ENCODE measurements at places on chromosomes 6 and 20.

DNA sequence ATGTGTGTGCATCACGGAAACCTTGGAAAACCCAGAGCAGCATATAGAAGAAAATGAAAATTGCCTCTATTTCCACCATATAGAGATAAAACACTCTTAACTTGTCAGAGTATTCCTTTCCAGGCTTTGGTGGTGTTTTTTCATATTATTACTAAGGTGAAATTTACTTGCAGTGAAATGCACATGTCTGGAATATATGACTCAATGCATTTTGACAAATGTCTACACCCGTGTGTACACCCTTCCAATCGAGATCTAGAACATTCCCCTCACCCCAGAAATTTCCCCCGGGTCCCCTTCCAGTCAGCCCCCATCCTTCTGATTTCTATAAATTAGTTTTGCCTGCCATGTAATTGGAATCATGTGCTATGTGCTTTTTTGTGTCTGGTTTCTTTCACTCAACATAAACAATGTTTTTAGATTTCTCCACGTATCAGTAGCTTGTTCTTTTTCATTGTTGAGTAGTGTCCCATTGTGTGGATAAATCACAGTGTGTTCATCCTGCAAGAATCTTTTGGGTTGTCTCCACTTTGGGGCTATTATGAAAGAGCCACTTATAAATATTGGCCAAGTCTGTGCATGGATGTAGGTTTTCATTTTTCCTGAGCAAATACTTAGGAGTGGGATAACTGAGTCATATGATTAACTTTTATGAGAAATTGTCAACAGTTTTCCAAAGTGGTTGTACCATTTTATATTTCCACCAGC lies 19.9 kb upstream of the PREX1 start:
- DNase-seq = no peak

DNA sequence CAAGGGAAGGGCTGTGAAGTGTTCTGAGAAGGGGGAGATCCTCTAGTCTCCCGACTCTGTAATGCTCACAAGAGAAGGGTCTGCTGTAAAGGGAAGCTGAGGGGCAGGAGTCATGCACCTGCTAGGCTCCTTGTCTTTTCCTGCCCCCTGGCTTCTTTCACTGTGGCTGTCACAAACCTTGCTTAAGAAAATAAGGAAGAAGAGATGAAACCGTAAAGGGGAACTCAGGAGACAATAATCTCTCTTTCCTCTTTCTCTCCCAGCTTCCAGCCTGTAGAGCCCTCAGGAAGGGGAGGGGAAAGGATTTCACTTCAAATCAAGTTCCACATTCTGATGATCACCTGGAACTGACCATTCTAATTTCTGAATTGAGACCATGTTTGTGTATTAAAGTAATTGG lies 26.3 kb downstream of the SLC13A3 start:
- DNase-seq = no peak

DNA sequence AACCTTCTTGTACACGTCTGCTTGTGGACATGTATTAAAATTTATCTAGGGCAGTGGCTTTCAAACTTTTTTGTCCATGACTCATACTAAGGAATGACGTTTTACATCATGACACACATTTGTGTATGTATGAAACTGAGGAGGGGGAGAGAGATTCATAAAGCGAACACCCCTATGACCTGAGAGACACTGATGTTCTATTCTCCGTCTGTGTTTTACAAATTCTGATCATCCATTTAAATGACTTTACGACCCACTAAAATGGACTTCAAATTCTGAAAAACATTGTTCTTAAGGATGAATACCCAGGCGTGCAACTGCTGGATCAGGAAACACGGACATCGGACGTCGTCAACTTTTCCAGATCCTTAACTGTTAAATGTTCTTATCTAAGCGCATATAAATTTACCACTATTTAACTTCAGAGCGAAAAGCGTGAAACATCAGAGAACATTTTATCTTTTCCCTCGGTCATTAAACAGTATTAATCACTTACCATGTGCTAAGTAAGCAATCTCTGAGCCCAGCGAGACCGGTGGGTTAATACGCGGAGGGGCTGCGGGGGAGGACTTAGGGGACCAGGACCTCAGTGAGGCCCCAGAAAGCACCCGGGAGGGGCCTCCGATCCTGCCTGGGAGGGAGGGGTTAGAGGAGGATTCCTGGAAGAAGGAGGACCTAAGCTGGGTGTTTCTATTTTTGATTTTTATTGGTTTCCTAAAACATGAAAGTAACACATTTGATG lies 1.2 kb downstream of the PLAGL1 start:
- DNase-seq = no peak

DNA sequence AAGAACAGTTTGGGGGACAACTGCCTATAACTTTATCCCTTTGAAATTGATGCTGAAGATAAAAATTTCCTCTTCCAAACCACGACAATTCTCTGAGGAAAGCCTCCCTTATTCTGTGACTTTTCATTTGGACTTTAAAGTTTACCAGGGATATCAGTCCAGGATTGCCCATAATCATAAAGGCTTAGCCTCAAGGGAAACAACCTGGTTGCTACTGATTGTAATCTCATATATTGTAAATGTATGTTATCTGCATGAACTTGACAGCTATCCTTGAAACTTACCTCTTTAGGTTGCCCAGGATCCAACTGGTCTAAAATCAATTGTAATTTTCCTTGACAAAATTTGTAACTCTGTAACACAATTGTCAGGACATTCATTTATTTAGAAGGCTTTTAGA lies 23.8 kb downstream of the TBC1D32 start:
- no peak for DNase-seq

DNA sequence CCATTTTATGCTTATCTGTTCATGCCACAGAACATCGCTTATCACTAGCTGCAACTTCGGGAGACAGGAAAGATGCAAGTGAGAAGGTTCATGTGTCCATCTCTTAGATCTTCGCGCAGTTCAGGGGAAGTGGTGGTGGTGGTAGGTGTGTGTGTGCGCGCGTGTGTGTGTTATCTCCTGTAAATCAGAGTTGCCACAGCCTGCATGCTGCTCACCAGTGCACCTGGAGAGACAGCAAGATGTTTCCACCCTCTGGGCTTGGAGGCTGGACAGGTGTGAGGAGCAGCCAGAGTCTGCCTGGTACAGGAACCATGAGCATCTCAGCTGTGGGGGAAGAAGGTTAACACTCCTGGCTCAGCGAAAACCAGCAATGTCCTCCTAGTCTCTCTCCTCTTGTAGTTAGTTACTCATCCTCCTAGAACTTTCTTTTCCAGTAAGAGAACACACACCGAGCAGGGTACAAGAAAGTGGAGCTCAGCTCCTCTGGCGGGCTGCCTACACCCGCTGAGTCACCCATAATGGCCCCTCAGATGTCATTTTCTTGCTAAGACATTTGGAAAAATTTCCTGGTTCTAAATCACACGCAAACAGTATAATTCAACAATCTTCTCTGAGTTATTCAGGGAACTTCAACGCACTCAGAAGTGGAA lies 5.1 kb upstream of the TUBB1 start:
- DNase-seq = no peak

DNA sequence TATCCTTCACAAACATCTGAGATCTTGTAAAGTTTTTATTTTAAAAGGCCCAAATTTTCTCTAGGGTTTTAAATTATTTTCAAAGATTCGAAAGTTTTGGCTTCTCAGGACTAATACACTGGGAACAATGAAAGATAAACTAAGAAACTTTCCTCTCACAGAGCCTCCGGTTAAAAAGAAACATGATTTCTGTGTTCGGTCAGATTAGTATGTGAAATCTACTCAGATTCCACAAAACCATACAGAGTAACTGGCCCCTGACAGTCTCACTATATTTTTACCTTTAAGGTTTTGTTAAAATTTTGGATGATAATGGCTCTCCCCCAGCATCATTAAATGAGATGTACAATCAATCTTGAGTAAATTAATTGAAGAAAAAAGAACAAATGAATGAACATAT lies 471.0 kb downstream of the COL12A1 start:
- no peak for DNase-seq

DNA sequence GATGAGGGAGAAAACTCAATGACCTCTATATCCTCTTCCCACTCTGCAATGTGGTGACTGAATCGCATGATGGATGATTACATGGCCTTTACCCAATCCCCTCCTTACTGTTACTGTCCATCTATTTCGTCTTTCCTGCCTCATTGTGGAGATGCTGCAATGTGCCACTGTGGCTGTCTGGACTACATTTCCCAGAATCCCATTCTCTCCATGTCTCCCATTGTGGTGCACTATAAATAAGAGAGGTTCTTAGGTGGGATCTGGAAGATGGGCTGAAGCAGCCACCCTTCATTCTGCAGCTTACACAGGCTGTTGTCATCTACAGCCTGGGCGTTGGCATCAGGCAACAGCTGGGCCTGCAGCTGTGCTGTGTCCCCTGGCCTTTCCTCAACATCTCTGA lies 233.6 kb downstream of the PRKN start:
- DNase-seq = peak; percentile 12

GRCh38 chr6:34955442-34955841 lies 66.4 kb downstream of the ANKS1A start:
- DNase-seq = no peak

- no peak for DNase-seq
These were observed 972.7 kb downstream of the KIF16B start for GRCh38 chr20:15600565-15600964.
